ENCODE measurements at places on chromosomes 3 and 15. TPM values are rescaled to one million over a fixed set of nuclear protein-coding genes. Genes with fewer than 3 reads are reported as not detected.

Gene SLC9C1
- not detected for total RNA-seq

Gene DLEC1
- 2.0 TPM for total RNA-seq

Gene GOLGA6L6
- not detected for total RNA-seq

Gene WDR49
- total RNA-seq: 0.71 TPM

Gene CHRFAM7A
- not detected for total RNA-seq

Gene IRAK2
- total RNA-seq: 10.1 TPM

Gene IVD
- total RNA-seq: 57.9 TPM

Gene CHRNA7
- total RNA-seq: not detected

Gene MASP1
- not detected for total RNA-seq

GRCh38 chr3:61574854-61575253 lies 13.5 kb downstream of the PTPRG start:
- no peak for ATAC-seq

- peak; percentile 65 for ATAC-seq
Observed at GRCh38 chr3:160564949-160565441, 376 bp downstream of the KPNA4 start.

DNA sequence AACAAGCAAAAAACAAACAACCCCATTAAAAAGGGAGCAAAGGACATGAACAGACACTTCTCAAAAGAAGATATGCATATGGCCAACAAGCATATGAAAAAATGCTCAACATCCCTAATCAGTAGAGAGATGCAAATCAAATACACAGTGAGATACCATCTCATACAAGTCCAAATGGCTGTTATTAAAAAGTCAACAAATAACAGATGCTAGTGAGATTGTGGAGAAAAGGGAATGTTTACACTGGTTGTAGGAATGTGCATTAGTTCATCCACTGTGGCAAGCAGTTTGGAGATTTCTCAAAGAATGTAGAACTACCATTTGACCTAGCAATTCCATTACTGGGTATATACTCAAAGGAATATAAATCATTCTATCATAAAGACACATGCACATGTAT lies 44.5 kb downstream of the RIOX2 start:
- no peak for ATAC-seq

DNA sequence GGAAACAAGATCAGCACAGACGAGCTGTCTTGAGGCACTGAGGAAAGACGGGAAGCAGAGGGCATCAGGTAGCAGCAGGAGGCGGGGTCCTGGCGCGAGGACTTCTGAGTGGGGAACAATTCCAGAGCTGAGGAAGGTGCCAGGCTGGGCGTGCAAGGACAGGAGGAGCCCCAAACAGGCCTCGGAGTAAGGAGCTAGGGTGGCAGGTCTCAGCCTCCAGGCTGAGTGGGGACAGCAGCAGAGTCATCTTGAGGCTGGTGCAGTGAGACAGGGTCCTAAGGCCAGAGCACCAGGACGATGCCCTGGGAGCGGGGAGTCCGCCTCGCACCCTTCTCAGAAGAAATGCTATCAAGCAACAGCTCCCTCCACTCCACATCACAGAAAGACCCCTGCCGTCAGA lies 78.4 kb downstream of the PCSK6 start:
- ATAC-seq: no peak

DNA sequence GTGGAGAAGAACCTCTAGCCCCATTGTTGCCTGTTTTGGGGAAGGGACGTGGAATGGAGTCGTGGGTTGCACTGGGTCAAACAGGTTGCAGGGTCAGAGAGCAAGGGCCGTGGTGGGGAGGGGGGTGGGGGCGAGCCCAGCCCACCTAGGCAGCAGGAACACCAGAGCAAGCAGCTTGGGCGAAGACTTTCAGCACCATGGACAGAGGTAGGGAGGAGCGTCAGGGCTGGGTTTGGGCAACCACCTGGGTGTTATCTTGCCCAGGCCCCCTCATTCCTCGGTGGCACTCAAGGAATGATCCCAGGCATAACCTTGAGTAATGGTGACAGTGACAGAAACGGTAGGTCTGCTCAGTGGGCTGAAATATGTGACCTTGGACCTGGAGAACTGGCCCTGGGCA lies 45.9 kb upstream of the TMEM115 start:
- ATAC-seq: no peak

GRCh38 chr3:152480282-152480953 lies 211.7 kb downstream of the MBNL1 start:
- ATAC-seq: no peak

DNA sequence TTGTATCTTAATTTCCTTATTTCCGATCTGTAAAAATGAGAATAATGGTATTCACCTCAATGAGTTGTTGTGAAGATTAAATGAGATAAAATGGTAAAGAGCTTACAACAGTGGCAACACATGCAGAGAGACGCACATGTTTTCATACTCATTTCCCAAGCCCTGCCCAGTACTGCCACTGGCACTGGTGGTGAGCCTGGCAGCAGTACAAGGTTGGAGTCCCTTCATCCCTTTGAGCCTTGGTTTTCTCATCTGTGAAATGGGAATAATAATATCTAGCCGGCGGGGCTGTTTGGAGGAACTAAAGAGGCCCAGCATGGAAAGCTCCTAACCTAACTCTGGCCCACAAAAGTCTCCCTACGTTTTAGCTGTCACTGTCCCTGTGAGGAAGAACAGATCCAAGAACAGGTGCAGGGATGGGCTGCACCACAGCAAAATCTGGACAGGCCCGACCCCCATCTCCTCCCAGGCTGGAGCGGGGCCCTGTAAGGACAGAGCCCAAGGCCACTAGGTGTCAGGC lies 866 bp upstream of the CD276 start:
- ATAC-seq: no peak

GRCh38 chr3:5348229-5348902 lies 160.9 kb downstream of the EDEM1 start:
- no peak for ATAC-seq

DNA sequence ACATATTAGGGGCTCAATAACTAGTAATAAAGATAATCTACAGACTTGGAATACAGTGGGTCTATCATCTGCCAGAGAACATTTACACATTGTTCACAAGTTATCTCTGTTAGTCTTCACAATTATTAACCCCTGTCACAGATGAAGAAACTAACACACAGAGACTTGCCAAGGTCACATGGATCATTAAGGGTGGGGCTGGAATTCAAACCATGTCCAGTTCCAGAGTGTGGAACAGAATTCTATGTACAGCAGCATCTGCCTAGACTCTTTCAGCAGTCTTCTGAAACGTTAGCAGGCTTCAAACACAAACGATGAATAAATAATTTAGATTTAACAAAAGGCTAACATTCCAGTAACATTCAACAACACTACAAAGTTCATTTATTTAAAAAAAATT lies 673.9 kb upstream of the NR2F2 start:
- no peak for ATAC-seq

- ATAC-seq: no peak
Observed at GRCh38 chr3:146830231-146830630, 225.1 kb upstream of the PLSCR5 start.

DNA sequence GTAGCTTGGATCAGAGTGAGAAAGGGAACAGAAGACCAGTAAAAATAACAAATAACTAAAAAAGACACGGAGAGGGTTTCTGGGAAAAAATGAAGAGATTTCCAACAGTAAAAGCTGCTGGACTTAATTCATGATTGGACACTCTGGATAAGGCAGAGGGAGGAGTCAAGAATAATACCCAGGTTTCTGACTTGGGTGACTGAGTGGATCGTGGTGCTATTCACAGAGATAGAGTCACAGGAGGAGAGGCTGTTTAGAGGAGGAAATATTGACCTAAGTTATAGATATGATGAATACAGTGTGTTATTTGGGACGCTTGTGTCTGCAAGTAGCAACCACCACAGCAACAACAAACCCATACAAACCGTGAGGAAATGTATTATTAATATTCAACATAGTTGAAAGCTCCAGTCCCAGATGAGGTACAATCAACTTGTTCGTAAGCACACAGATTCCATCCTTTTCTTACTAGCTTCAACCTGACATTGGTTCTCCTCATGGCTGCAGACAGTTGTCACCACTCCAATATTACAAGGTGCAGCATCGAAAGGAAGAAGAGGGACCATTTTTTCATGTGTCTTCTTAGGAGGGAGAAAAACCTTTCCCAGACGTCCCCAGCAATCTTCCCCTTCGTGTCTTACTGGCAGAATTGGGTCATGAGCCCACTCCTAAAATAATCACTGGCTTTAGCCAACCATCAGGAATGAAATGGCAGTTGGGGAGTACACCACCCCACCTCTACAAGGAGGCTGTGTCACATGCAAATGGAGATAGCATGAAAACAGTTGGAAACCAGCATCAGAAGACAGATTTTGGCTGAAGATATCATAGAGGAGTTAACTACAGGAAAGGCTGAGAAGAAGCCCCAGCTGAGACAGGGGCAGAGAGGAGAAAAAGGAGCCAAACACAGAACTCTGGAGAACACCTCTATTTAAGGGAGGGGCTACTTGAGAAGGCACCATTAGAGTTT lies 387.8 kb downstream of the SHQ1 start:
- no peak for ATAC-seq

- ATAC-seq: no peak
Observed at GRCh38 chr3:49662720-49663413, 11.3 kb upstream of the APEH start.

DNA sequence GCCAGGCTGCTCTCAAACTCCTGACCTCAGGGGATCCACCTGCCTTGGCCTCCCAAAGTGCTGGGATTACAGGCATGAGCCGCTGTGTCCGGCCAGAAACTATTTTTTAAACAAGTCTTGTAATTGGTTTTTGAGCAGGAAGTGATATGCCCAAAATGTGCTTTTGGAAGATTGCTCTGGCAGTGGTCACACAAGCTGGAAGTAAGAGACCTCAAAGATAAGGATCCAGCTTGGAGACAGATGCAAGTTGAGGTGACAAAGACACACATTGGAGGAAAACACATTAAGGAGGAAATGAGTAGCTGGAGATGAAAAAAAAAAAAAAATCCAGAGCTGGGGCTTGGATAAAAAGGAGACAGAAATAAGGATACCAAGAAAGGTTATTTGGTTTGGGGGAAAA lies 6.3 kb downstream of the TM4SF18 start:
- ATAC-seq: no peak

DNA sequence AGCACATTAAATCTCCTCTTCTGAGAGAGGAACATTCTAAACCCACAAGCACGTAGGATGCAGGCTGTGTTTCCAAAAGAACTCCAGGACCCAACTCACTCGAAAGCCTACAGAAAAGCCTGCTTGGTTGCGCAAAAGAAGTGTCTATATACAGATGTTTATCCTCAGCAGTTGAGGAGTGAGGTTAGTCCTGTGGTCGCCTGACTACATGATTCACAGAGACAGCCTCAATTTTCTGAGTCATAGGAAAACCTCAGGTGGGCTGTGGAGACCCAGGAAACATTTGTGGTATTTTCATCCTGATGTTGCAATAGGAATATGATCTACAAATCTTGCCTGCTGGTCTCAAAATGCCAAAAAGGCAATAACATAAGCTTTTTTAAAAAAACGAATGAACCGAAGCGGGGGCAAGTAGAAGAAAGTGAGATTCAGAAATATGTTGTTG lies 183.8 kb upstream of the THRB start:
- peak; percentile 76 for ATAC-seq

DNA sequence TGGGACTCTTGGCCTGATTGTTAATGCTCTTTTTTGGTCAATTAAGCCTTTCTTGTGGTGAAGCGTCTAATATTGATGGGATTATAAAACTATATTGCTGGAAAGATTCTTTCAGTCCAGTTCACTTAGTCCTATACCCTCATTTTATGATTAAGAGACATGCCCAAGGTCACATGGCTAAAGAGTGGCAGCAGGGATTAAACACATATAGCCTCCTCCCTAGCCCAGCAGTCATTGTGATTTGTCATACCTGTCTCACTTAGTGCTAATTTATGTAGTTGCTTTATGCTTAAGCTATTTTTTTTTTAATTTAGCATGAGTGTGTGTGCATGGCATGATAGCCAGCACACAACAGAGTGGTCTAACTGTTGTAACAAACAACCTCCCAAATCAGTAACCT lies 9.5 kb downstream of the PARP14 start:
- ATAC-seq: peak; percentile 43
